ENCODE measurements at places on chromosomes 11 and 22.
A peak's percentile ranks its signal among the peaks of the same experiment; 100 is the strongest.

- no peak for DNase-seq
Observed at GRCh38 chr11:126140201-126140925, 71.1 kb downstream of the RPUSD4 start.

DNA sequence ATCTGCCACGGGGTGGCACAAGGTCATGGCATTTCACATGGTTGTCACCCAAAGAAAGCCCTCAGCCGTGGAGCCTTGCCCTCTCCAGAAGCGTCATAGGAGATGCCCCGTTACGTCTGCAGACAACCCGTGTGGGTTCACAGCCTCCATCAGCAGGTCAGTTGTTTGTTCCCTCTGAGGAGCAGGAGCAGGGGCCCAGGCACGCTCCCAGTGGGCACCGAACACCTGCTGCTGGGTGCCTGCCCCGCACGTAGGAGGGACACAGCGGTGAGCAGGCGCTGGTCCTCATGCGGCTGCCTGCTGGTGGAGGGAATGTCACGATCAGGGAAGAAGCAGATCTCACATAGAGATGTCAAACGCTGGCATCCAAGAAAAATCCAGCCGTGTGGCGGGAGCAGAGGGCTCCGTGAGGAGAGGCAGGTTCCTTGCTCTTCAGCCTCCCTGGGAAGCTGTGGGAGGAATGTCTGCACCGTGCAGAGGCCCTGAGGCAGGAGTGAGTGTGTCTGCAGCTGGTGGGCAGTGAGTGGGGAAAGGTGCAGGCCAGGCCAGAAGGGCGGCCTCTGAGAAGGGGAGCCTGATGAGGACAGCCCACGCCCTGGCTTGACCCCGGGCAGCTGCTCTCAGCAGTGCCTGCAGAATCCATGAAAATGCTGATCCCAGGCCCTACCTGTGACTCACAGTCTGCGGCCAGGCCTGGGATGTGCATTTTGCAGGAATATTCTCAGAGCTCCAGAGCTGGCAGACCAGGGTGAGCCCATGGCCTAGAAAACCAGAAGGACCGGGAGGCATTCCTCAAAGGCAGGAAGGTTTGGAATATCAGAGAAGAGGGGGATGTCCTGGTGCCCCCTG lies 36.4 kb upstream of the TH start:
- DNase-seq: no peak

- DNase-seq: no peak
Observed at GRCh38 chr11:65226103-65226442, 35.7 kb upstream of the POLA2 start.

DNA sequence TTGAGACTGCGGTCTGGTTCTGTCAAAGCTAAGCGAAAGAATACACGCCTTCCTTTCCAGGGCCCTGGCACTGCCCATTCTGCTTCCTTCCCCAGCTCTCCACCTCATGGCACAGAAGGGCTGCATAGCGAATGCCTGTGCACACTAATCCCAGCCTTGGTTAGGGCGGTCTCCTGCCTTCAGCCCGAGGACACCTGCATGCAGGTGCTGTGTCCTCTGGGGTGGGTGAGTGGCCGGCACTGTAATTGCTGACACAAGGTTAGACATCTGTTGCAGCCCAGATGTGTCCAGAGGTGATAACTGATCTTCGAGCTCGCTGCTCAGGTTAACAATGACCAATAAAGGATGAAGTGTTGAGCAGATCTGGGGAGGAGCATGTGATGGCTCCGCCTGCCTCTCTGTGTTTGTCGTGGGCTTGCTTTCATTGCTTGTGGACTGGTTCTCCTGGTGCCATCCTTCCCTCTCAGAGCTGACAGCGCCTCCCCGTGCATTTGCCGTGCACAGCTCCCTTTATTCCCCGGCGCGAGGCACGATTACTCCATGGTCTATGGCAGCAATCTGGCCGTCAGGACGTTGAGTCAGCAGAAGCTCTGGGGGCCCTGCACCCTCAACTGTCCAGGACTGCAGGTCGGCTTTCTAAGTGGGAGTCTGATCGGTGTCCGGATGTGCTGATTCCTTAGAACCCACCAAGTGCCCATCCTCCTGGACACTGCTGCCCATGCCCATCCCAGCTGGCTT lies 1088.2 kb downstream of the BRD1 start:
- DNase-seq: no peak

- no peak for DNase-seq
Observed at GRCh38 chr22:17884084-17884483, 109.8 kb upstream of the BID start.

GRCh38 chr11:14872032-14872431 lies 20.0 kb downstream of the CYP2R1 start:
- no peak for DNase-seq

DNA sequence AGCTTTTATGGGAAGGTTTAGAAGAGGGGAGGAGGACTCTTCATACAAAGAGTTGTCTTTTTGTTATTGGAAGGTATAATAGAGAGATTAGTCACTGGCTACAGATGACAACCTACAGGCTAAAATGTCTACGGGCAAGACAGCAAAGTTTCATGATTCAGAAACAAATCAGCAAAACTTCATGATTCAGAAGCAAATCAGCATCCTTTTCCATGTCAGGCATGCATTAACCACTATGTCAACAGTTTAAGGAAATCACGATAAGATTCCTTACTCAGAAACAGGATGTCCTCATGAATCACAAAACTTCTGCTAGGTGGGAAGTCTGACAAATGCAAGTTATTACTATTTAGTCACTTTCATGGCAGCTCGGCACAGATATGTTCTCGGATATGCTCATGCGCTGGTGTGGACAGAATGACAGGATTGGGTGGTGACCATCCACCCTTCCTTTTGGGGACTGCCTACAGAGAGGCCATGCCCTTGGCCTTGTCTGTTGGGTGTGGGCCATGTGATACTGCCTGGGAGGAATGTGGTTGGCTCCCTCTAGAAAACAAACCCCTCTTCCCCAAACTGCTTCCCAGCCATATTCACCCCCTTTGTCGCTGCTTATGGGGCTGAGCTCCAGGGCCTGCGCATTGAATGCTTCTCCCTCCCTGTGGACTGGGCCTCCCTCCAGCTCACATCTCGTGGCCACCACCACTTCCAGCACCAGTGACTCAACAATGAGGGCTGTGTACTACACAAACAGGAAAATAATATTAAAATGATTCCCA lies 10.1 kb downstream of the C11orf91 start:
- DNase-seq: no peak

DNA sequence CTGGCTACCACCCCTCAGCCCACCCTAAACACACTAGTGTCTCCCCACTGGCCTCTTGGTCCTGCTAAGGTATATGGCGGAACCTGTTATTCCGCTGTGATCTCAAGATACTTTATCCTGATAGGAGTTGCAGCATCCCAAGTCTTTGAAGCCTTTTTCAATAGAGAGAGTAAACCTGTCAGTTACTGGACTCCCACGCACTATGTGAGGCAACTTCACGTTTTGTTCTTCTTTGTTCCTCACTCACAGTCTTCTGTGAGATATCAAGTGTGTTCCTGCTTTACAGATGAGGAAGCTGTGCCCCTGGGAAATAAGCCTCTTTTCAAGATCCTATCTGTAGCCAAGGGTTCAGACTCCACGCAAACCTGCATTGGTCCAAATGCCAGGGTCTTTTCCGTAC lies 127.8 kb downstream of the MYO18B start:
- DNase-seq: no peak

GRCh38 chr11:28649922-28650321 lies 541.7 kb downstream of the METTL15 start:
- DNase-seq: no peak

- DNase-seq: no peak
Observed at GRCh38 chr11:117878314-117878938, 2.0 kb upstream of the FXYD6 start.

- no peak for DNase-seq
Observed at GRCh38 chr11:60916669-60917206, 2.8 kb downstream of the TMEM109 start.

GRCh38 chr22:46593211-46593681 lies 26.9 kb upstream of the GRAMD4 start:
- peak; percentile 80 for DNase-seq

- DNase-seq: no peak
Observed at GRCh38 chr11:61507012-61507768, 1.4 kb upstream of the LRRC10B start.

- peak; percentile 55 for DNase-seq
Observed at GRCh38 chr11:130486987-130487923, 38.8 kb downstream of the ADAMTS15 start.

DNA sequence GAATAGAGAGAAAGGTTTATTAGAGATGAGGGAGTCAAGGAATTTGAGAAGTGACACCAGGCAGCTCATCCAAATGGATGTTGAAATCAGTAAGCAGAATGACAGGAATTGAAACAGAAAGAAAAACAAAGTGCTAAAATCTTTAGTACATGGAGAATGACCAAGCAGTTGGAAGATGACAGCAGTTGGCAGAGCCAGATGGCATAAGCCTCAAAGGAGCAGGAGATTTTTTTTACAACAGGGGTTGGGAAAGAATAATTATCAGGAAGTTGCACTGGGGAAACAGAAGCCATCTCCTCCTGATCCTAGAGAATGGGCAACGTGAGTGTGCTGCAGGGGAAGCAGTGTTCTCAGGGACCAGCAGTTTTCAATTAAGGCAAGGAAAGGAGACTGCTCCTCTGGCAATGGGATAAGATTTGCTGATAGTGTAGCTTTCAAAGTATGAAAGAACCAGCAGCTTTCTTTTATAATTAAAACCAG lies 28.9 kb downstream of the RAB39A start:
- no peak for DNase-seq

DNA sequence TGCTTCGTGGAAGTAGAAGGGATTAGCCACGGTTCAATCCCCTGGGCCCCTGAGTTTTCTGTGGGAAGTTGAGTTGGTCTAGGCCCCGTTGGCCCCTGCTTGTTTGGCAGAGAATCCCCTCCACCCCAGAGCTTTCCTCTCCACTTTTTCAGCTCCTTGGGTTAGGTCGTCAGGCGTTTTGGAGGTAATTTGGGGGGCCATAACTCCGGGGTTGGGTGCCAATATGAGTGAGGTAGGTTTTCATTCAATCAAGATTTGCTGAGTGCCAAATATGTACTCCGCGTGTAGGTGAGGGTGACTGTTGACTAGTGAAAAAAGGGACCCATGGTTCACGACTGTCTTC lies 590 bp downstream of the ATG13 start:
- no peak for DNase-seq

DNA sequence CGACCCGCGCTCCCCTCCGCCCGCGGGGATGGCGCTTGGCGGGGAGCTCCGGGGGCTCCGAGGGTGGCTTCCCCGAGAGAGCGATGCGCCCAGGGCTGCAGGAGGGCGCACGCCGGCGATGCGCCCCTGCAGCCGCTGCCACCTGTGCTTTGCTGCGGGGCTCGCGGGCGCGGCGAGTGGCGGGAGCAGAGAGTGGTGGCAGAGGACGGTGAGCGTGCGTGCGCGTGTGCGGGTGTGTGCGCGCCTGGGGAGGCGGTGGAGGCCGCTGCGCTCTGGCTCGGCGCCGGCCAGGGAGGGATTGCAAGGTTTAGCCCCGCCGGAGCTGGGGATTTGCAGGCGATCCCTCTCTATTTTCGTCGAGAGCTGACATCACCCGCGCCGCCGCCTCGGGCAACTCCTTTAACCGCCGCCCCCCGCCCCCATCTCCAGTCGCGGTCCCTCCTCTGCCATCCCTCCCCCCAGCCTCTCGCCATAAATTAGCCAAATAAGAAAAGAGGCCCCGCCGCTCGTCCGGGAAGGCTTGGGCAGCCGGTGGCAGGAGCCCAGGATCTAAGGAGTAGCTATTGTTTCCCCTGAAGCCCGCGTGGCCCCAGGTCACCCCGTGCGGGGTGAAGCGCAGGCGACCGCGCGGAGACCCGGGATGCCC lies at the start of gene SLC1A2:
Gene SLC1A2 (minus strand): TSS at position 375 of the 646 bp plus-strand sequence. CDS start 592 bp downstream, outside the sequence.
- DNase-seq: peak; percentile 43

GRCh38 chr11:82763167-82763566 lies 29.5 kb upstream of the FAM181B start:
- no peak for DNase-seq
